ENCODE measurements at places on chromosomes 5 and 9. TPM values are rescaled to one million over a fixed set of nuclear protein-coding genes. Genes with fewer than 3 reads are reported as not detected.

Gene TPM2
- total RNA-seq = 671 TPM

Gene CDH10
- 0.27 TPM for total RNA-seq

Gene TAF1L
- total RNA-seq = not detected

Gene IL4
- not detected for total RNA-seq

Gene SNX30
- 5.3 TPM for total RNA-seq

Gene PTPRD
- 0.49 TPM for total RNA-seq

Gene MCIDAS
- total RNA-seq = 3.1 TPM

Gene PLCXD3
- 0.33 TPM for total RNA-seq

Gene IL3
- not detected for total RNA-seq

Gene SV2C
- total RNA-seq = not detected

Gene LCN10
- total RNA-seq = not detected

All from A549 treated with RU486 at 1 μM for 4 hours (cell line).